ENCODE measurements at places on chromosomes 3 and 15. TPM values are rescaled to one million over a fixed set of nuclear protein-coding genes. Genes with fewer than 3 reads are reported as not detected.

DNA sequence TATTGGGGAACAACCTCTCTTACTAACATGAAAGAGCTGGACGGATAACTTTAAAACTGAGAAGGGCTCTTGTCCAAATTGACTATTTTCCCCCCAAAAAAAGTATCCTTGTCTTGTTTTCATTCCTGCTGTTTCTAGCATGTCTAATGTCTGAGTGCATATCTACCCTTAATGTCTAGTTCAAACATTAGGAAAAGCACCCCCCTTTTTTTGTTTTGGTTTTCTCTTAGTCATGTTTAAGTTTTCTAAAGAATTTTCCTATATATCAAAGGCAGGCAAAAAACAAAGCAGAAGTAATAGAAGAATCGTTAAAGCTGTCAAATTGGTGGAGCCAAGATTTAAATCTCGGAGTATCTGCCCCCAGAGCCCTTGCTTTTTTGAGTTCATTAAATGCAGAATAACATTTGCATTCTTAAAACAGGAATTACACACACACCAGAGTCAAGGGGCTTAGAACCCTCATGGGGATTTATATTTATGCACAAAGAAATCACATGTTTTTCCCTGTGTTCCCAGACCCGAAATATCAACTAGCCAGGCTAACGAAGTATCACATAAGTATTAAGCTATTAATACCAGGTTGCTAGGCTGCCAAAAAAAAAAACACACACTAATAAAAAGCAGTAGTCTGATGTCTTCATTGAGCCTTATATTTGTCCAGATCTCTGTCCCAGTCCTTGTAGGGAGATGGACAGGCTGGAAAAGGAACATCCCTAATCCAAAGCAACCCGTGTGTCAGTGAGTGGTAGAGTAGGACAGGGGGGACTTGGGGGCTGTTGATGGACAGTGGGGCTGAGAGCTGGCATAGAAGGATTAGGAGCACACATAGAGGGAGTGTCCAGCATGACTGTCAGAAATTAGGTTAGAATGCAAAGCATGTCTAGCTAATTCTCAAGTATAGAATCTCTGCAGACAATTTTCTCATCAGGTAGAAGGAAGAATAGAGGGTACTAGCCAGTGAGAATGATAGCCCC, 103.6 kb upstream of the BFSP2 start:
- H3K27ac ChIP-seq, result no peak overlapping the region
- peaks cover 3% of the 10 kb centered on the region for H3K4me1 ChIP-seq
- no peak for DNase-seq
- H3K4me3 ChIP-seq, result no peak overlapping the region
- peaks cover 2% of the 10 kb centered on the region for H3K27me3 ChIP-seq

GRCh38 chr3:152192936-152193672, 75.6 kb upstream of the MBNL1 start:
- 0 out of 2 replicates have a peak, but pooled peaks cover 5% of the 10 kb centered on the region for H3K4me1 ChIP-seq
- H3K36me3 ChIP-seq, result no peaks in the 10 kb centered on the region
- no peaks in the 10 kb centered on the region for H3K27me3 ChIP-seq
- H3K4me3 ChIP-seq, result peak overlapping the region; percentile 67
- peak overlapping the region; percentile 40 for H3K27ac ChIP-seq
- no peak for DNase-seq

DNA sequence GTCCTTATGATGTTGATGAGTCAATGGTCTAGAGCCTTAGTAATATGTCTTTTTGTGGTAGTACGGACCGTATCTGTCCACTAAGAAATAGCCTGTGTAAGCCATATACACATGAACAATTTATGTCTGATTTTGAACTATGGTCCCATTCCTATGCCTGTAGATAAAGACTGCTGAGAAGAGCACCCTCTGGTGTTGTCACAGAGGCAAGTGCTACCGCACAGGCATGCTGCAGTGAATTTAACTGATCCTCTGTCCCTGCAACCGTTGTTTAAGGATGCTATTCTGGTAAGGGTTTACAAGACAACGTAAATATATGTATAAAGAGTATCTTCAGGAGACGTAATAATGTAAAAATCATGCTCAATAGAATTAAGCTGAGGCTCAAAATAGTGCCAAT, 170.7 kb downstream of the UBE3A start:
- no peak for DNase-seq
- H3K27ac ChIP-seq, result no peak overlapping the region
- H3K4me1 ChIP-seq, result no peaks in the 10 kb centered on the region
- no peaks in the 10 kb centered on the region for H3K27me3 ChIP-seq
- H3K4me3 ChIP-seq, result no peak overlapping the region

GRCh38 chr3:195731356-195731905, 10.7 kb downstream of the MUC20 start:
- peaks cover 4% of the 10 kb centered on the region for H3K27me3 ChIP-seq
- DNase-seq, result no peak
- peaks cover 3% of the 10 kb centered on the region for H3K4me1 ChIP-seq
- H3K36me3 ChIP-seq, result no peaks in the 10 kb centered on the region
- no peak overlapping the region for H3K27ac ChIP-seq

GRCh38 chr3:72892081-72892775, 4.4 kb downstream of the GXYLT2 start:
- no peaks in the 10 kb centered on the region for H3K27me3 ChIP-seq
- no peak overlapping the region for H3K27ac ChIP-seq
- peaks cover 6% of the 10 kb centered on the region for H3K4me1 ChIP-seq
- H3K4me3 ChIP-seq, result no peak overlapping the region
- DNase-seq, result no peak

- H3K36me3 ChIP-seq, result no peaks in the 10 kb centered on the region
- DNase-seq, result no peak
- no peak overlapping the region for H3K4me3 ChIP-seq
- no peak overlapping the region for H3K27ac ChIP-seq
- no peaks in the 10 kb centered on the region for H3K27me3 ChIP-seq
Measured at GRCh38 chr15:37138591-37139215, 38.4 kb upstream of the MEIS2 start.

GRCh38 chr15:22265056-22265945, 185.0 kb downstream of the OR4M2 start:
- no peak overlapping the region for H3K27ac ChIP-seq
- no peak overlapping the region for H3K4me3 ChIP-seq
- H3K27me3 ChIP-seq, result no peaks in the 10 kb centered on the region
- no peaks in the 10 kb centered on the region for H3K4me1 ChIP-seq
- DNase-seq, result no peak
- H3K36me3 ChIP-seq, result no peaks in the 10 kb centered on the region

- no peak overlapping the region for H3K4me3 ChIP-seq
- no peak for DNase-seq
- no peaks in the 10 kb centered on the region for H3K27me3 ChIP-seq
- H3K4me1 ChIP-seq, result no peaks in the 10 kb centered on the region
- H3K36me3 ChIP-seq, result no peaks in the 10 kb centered on the region
Measured at GRCh38 chr3:62798000-62798399, 77.2 kb downstream of the CADPS start.

DNA sequence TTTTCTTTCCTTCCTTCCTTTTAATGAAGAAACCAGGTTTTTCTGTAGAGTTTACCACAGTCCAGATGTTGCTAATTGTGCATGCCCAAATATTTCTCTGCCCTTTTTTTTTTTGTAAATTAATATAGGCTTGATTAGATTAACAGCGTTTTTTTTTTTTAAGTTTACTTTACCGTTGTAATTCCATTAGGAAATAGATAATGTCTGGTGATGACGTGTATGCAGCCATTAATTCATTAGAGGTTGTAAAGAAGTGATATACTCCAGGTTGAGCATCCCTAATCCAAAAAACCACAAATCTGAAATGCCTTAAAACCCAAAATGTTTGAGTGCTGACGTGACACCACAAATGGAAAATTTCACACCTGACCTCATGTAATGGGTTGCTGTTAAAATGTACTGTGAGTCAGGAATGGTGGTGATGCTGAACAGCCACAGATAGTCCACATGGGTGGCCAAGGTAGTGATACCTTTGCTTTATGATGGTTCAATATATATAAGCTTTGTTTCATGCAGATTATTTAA, 43.2 kb downstream of the KNL1 start:
- no peak overlapping the region for H3K4me3 ChIP-seq
- H3K27ac ChIP-seq, result no peak overlapping the region
- peaks cover 2% of the 10 kb centered on the region for H3K36me3 ChIP-seq
- peaks cover 3% of the 10 kb centered on the region for H3K4me1 ChIP-seq
- H3K27me3 ChIP-seq, result no peaks in the 10 kb centered on the region
- no peak for DNase-seq

GRCh38 chr3:15384510-15385237, 42.7 kb downstream of the METTL6 start:
- no peaks in the 10 kb centered on the region for H3K4me1 ChIP-seq
- no peaks in the 10 kb centered on the region for H3K36me3 ChIP-seq
- no peak overlapping the region for H3K4me3 ChIP-seq
- DNase-seq, result no peak
- no peaks in the 10 kb centered on the region for H3K27me3 ChIP-seq

- DNase-seq, result no peak
- H3K4me3 ChIP-seq, result no peak overlapping the region
- H3K4me1 ChIP-seq, result no peaks in the 10 kb centered on the region
- H3K36me3 ChIP-seq, result no peaks in the 10 kb centered on the region
- no peak overlapping the region for H3K27ac ChIP-seq
Measured at GRCh38 chr15:57792724-57793449, 86.4 kb downstream of the POLR2M start.

DNA sequence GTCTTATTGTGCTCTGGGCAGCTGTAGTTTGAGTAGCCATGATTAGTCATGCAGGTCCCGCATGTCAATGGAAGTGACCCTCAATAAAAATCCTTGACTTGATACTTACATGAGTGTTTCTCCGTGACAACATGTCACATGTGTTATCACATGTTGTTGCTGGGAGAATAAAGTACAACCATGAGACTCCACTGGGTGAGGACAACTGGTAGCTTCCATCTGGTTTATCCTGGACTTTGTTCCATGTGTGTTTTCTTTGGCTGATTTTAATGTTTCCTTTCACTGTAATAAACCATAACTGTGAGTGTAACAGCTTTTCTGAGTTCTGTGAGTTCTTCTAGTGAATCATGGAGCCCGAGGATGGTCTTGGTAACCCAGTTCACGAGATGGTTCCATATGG, 63.1 kb upstream of the NDN start:
- no peaks in the 10 kb centered on the region for H3K36me3 ChIP-seq
- no peak overlapping the region for H3K27ac ChIP-seq
- H3K4me1 ChIP-seq, result no peaks in the 10 kb centered on the region
- H3K4me3 ChIP-seq, result no peak overlapping the region
- no peaks in the 10 kb centered on the region for H3K27me3 ChIP-seq

GRCh38 chr3:150146991-150147761, 176.5 kb upstream of the PFN2 start:
- H3K27ac ChIP-seq, result no peak overlapping the region
- no peaks in the 10 kb centered on the region for H3K4me1 ChIP-seq
- no peaks in the 10 kb centered on the region for H3K36me3 ChIP-seq
- no peaks in the 10 kb centered on the region for H3K27me3 ChIP-seq

- H3K36me3 ChIP-seq, result no peaks in the 10 kb centered on the region
- H3K27me3 ChIP-seq, result no peaks in the 10 kb centered on the region
- H3K4me1 ChIP-seq, result peaks cover 7% of the 10 kb centered on the region
- H3K4me3 ChIP-seq, result no peak overlapping the region
- no peak for DNase-seq
- H3K27ac ChIP-seq, result no peak overlapping the region
Measured at GRCh38 chr3:172627057-172627809, 83.6 kb downstream of the NCEH1 start.

- H3K4me3 ChIP-seq, result peak overlapping the region; percentile 66
- H3K4me1 ChIP-seq, result peaks cover 13% of the 10 kb centered on the region
Measured at GRCh38 chr3:43288366-43288765, 2.0 kb downstream of the SNRK start.

DNA sequence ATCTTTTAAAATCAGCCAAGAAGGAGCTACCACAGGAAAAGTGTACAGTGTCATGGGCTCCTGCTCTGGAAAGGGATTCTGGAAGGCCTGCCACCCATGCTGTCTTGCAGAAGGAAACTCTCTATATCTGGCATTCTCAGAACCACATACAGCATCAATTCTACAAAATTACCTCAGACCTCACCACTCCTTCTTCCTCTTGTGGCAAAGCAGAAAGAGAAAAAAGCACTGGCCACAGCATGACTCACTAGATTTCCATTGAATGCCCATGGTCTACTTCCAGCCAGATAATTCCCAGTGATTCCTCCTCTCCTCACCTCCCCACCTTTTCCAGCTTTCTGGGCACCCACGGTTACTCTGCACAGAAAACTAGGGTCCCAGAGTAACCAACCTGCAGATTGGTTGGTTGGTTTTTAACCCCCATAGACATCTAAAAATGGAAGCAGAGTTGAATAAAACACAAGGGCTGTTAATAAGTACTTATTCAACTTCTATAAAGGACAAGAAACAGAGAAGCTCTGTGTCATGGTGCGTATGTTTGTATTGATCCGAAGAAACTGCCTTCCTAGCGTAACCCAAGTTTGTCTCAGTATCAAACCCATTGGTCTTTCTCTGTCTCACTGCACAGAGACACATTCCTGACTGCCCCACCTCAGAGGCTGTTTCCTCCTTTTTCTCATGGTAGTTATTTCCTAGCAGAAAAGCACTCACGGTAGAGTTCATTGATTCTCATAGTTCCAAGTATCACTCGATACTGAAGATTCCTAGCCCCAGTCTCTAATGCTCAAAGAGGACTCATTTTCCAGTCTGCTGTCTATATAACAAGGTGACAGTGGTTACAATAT, 67.7 kb downstream of the LDHAL6B start:
- no peaks in the 10 kb centered on the region for H3K27me3 ChIP-seq
- no peaks in the 10 kb centered on the region for H3K36me3 ChIP-seq
- peak overlapping the region; percentile 74 for H3K27ac ChIP-seq
- no peak overlapping the region for H3K4me3 ChIP-seq
- DNase-seq, result no peak

- H3K27ac ChIP-seq, result no peak overlapping the region
- no peak for DNase-seq
- H3K4me1 ChIP-seq, result no peaks in the 10 kb centered on the region
- no peaks in the 10 kb centered on the region for H3K27me3 ChIP-seq
Measured at GRCh38 chr3:88334187-88334868, 184.6 kb downstream of the C3orf38 start.

DNA sequence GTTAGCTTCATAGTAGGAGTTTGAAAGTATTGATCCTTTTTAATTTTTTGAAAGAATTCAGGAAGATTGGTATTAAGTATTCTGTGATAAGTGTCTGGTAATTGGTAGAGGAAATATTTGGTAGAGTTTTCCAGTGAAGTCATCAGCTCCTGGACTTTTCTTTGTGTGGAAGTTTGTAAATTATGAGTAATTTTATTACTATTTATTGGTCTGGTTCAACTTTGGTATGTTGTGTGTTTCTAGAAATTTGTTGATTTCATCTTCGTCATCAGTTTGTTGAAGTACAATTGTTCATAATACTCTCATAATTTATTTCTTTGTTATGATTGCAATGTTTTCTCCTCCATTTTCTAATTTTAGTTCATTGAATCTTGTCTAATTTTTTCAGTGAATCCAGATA, 832.0 kb downstream of the OTOL1 start:
- H3K27me3 ChIP-seq, result no peaks in the 10 kb centered on the region
- no peak overlapping the region for H3K27ac ChIP-seq
- no peak overlapping the region for H3K4me3 ChIP-seq
- no peaks in the 10 kb centered on the region for H3K4me1 ChIP-seq

- no peak overlapping the region for H3K4me3 ChIP-seq
- H3K27me3 ChIP-seq, result no peaks in the 10 kb centered on the region
- H3K36me3 ChIP-seq, result no peaks in the 10 kb centered on the region
- DNase-seq, result no peak
- H3K4me1 ChIP-seq, result no peaks in the 10 kb centered on the region
Measured at GRCh38 chr15:68601206-68602197, 22.7 kb downstream of the CORO2B start.

GRCh38 chr3:148750296-148750695, 52.6 kb downstream of the AGTR1 start:
- no peaks in the 10 kb centered on the region for H3K4me1 ChIP-seq
- no peak overlapping the region for H3K27ac ChIP-seq
- H3K36me3 ChIP-seq, result no peaks in the 10 kb centered on the region
- H3K4me3 ChIP-seq, result no peak overlapping the region
- DNase-seq, result no peak

Gene HEG1
- 141 TPM for total RNA-seq

Gene CEP63
- total RNA-seq, result 30.5 TPM

Gene PAQR5
- 2.0 TPM for total RNA-seq

Gene ZNF148
- total RNA-seq, result 55.8 TPM

Gene INSYN1
- 2.6 TPM for total RNA-seq

Gene GATM
- total RNA-seq, result 7.6 TPM

Gene PHC3
- total RNA-seq, result 53.8 TPM

Measured in Panc1 (cell line).